SK-N-MC (cell line): ENCODE measurements at places on chromosomes 5 and 9.

- no peak for DNase-seq
Observed at GRCh38 chr9:4138180-4138579, 161.7 kb downstream of the GLIS3 start.

DNA sequence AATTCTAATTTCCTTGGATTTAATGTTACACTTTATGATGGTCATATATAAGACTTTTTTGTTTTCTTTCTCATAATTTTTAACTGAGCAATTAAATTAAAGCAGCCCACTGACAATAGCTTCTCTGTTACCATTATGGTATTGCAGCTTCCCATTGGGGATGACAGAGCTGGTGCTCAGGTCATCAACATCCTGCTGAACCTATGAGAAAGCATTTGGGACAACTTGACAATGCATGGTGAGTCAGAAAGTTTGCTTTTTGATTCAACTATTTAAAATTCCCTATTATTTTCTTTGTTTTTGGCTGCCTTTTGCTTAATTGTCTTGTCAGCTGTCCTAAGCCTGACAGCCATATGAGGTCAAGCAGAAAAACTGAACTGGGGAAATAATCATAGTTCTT is 487.4 kb upstream of the RIOK2 start:
- DNase-seq, result no peak

DNA sequence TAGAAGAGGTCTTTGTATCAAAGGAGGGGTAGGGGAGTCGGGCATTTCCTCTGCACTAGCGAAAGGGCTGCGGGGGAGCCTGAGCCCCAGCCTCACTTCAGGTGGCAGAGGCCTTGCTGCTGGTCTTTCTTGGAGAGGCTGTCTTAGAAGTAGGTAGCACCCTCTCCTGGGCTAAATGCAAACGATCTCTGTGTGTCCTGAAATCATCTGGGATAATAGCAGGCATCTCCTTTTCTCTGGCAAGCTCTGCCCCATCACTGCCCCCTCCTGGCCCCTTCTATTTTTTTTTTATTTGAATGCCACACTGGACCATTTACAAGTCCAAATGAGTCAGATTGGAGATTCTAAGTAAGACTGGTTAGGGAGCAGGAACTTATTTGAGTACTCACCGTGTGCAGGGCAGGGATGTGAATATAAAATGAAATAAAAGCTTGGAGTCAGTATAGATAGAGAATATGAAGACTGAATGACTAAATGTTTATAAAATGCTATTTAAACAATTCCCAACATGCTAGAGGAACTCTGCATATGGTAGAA is 137.1 kb downstream of the FGF1 start:
- DNase-seq, result peak; percentile 57

GRCh38 chr9:118940473-118940872 is 428.8 kb downstream of the BRINP1 start:
- DNase-seq, result no peak

DNA sequence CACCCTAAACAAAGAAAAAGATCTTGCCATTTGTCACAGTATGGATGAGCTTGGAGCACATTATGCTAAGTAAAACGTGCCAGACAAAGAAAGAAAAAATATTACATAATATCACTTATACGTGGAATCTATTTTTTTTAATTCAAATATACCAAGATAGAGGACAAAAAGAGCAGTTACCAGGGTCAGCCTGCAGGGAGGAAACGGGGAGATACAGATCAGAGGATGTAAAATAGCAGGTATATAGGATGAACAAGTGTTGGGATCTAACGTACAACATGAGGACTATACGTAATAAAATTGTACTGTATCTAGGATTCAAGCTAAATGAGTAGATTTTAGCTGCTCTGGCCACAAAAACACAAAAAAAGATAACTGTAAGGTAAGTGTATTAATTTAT is 247.5 kb downstream of the TMEM161B start:
- no peak for DNase-seq

GRCh38 chr5:10729320-10730042 is 31.6 kb downstream of the DAP start:
- no peak for DNase-seq

DNA sequence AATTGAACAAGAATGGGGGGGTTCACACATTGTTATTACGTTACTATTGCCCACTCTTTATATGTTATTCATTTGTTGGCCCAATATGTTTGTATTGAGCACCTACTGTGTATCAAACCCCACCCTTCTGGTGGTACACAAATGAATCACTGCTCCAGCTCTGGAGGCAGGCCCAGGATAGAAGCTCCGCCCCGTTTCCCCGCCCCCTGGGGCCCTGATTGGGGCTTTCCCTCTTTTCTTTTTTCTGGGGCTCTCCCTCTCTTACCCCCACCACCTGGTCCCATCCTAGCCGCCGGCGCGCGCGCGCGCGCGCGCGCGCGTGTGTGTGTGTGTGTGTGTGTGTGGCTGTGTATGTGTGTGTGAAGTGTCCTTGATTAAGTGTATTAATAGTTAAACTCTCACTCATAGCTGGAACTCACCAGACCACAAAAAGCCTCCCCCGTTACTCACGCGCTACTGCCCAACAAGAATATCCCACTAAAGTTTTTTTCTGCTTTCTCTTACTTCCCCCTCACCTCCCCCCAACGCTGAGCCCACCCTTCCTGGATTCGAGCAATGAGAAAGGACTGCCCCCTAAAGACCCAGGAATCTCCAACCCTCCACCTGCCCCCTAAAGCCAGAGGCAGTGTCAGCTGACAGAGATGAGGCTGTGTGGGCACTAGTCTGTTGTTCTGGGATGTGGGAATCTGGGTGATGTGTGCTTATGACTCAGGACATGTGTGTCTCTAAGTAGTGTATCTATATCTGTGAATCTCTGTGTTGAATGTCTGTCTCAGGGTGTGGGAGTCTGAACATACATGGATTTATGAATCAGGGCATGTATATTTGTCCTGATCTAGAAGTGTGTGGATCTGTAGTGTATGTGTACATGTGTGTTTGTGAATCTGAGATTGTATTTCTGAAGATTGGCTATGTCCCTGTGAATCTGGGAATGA is 4.0 kb downstream of the CXXC5 start:
- DNase-seq, result no peak

GRCh38 chr9:69107771-69108170 is 66.3 kb upstream of the TJP2 start:
- DNase-seq, result no peak

- DNase-seq, result no peak
Observed at GRCh38 chr9:70465398-70465797, 50.9 kb upstream of the KLF9 start.

DNA sequence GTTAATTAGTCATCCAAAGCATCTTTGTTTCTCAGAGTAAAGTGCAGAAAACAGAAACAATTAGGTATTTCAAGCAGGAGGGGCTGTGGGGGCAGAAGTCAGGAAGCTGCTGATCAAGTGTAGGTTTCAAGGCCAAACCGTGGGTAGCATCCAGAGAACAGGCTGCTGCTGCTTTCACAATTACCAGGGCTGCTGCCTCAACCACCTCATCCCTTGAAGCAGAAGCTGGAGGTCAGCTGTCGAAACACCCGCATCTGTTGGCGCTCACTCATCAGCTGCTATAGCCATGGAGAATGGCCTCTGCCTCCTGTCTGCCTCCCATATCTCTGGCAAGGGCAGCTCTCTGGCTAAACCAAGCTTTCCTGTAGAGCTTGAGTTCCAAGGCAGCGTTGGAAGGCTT is 122.9 kb upstream of the OSMR start:
- no peak for DNase-seq

- DNase-seq, result no peak
Observed at GRCh38 chr5:163718272-163718671, 212.9 kb downstream of the MAT2B start.

DNA sequence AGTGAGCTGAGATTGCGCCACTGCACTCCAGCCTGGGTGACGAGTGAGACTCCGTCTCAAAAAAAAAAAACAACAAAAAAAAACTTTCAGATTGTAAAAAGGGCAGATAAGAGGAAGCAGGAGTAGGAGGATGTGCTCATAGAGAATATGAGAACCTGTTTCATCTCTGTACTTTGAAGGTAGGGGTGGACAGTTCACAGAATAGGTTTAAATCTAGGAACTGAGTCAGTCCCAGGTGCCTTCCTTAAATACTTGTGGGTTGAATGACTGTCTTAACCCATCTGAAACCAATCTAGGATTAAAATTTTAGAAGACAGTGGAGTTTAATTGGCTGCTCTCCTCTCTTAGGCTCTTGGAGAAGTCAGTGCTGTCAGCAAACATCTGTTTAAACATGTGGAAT is 12.4 kb downstream of the POLK start:
- DNase-seq, result no peak

GRCh38 chr9:126902210-126902609 is 12.4 kb upstream of the RALGPS1 start:
- DNase-seq, result no peak

DNA sequence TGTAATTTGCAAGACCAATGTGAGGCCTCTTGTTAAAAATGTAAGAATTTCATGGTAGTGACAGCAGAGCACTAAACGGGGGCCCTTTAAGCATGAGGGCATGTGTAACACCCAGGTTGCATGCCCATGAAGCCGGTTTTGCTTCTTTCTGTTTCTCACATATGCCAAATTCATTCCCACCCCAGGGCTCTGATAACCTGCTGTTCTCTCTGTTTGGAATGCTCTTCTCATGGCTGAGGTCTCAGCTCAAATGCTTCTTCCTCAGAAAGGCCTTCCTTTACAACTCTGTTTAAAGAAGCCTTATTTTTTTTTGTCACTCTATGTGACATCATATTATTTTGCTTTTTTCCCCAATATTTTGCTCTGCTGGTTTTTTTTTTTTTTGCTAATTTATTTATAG is 369.0 kb downstream of the KIAA0825 start:
- DNase-seq, result no peak

DNA sequence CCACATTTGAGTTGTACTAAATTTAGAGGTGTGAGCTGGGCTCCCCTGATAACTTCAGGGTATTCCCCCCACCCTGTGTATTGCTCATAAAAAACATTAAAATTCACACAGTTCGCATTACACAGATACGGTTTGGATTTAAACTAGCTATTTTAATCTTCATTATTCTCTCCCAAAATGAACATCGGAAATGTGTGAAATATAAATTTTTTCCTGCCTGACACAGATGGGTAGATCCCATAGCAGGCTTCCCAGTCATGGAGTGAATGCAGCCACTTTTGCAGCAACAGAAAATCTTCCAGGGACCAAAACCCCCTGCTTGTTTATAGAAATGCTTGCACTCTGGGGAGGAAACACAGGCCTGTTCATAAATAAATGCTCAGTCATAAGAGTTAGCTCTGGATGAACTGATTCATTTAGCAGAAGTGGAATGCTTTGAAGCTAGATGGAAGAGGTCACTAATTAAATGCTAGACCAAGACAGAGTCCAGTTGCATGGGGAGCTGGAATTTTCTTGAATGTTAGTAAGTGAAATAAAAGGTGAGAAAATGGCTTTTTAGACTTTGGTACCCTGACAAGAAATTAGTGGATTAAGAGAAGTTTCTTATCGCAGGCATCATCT is 115.6 kb downstream of the PDE8B start:
- DNase-seq, result no peak

DNA sequence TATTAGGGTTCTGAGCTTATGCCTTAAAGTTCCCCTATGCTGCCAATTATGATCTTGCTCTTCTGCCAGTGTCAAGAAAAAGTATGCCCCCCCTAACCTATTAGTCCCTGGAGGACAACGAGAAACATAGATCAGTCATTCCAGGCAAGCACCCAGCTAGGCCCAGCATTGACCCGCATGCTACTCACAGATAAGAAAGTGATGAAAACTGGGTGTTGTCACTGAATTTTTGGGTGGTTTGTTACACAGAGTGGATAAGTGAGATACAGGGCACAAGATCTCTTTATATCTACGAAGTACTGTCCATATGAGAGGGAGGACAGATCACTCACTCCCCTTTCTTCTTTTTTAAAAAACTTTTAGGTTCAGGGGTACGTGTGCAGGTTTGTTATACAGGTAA is 6.4 kb upstream of the TEX48 start:
- DNase-seq, result no peak

GRCh38 chr9:93576258-93577077 is at the start of gene PHF2:
PHF2 (plus strand) TSS chr9:93576584; CDS start chr9:93576774, 190 bp downstream.
- no peak for DNase-seq

GRCh38 chr5:68088302-68088701 is 127.3 kb upstream of the PIK3R1 start:
- no peak for DNase-seq

DNA sequence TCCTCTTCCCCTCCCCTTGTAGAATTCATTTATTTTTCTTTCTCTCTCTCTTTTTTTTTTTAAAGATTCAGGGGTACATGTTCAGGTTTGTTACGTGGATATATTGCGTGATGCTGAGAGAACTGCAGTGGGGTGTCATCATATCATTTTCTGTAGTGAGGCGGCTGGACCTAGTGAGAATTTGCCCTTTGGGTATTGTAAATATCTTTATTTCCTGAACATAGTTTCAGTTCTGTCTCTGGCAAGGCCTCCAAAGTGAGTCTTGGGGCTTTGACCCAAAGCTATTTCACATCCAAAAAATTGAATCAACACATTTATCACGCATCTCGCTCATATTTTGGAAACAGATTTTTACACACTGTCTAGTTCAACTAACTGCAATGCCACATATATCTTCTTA is 25.4 kb upstream of the MYOT start:
- DNase-seq, result no peak

DNA sequence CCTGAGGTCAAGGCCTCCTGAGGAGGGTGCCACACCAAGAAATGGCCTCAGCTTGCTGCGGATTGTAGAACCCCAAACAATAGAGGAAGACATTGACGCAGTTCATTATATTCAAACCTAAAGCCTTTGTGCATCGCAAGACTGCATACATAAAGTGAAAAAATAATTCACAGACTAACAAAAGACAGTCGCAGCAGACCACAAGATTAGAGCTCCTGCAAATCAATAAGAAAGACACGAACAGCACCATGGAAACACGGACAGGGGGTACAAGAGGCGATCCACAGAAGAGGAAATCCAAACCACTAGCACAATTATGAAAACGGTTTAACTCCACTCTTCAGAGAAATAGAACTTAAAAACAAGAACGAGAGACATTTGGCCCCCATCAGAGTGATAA is 10.0 kb upstream of the TCOF1 start:
- no peak for DNase-seq

DNA sequence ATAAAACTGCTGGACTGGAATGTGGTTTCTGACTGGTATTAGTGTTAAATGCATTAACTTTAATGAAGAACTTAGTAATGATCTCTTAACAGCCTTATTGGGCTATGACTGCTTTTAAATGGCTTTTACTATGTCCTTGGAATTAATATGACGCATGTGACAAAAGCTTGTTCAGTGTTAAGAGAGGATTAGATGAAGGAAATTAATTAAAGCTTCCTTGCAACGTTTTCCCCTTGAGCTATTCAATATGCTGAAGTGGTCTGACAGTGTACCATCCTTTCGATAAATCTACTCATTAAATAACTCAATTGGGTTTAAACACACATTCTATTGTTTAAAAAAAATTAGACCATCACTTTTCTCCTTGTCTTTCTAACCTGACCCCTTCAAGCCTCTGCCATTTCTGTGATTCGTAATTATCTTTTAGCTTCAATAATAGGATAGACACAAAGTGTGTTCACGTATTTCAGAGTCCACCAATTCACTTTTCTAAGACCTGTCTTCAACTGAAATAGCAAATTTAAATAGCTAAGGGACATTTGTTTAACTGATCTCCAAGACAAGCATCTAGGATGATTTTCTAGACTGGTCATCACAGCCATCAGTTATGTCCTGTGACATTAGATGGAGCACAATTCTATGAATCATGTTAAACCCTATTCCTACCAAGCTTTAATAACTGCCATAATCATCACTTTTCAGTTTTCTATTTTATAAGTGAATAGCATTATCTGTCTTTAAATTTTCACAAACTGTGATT is 1258.0 kb upstream of the CDH9 start:
- no peak for DNase-seq

GRCh38 chr5:88644676-88645075 is 238.3 kb downstream of the MEF2C start:
- DNase-seq, result no peak

GRCh38 chr9:85730916-85731630 is 10.7 kb downstream of the AGTPBP1 start:
- DNase-seq, result no peak
